ENCODE measurements at places on chromosomes 12 and 14.
A peak's percentile ranks its signal among the peaks of the same experiment; 100 is the strongest.

DNA sequence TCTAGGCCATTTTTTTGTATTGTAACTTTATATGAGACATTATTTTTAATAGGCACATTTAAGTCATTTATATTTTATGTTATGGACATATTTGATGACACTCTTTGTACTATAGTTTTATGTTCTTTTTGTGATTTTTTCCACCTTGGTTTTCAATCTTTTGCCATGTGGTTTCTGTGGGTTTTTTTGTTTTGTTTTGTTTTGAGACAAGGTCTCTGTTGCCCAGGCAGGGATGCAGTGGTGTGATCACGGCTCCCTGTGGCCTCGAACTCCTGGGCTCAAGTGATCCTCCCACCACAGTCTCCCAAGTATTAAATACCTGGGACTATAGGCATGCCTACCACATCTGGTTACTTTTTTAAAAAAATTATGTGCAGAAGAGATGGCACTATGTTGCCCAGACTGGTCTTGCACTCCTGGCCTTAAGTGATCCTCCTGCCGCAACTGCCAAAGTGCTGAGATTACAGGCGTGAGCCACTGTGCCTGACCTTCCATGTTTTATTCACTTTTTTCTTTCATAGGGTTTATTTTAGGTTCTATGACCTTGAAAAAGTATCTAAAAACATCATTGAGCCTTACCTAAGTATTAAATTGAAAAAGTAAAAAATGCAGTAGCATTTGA lies 16.3 kb downstream of the MSRB3 start:
- DNase-seq, result no peak

DNA sequence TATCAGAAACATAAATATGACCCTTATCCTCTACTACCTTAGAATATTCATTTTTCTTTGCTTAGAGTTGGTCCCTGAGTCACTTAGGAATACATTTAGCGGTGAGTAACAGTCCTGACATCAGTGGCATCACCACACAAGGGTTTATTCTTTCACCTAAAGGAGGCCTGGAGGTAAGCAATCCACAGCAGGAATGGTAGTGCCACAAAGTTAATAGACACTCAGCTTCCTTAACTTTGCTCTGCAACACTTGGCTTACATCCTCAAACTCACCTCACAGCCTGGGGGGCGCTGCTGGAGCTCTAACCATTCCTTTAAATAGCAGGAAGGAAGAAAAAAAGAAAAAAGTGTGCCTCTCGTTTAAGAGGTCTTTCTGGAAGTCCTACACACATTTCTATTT lies 29.1 kb downstream of the BBOF1 start:
- DNase-seq, result peak; percentile 58

GRCh38 chr14:93010522-93011140 lies 87.7 kb downstream of the CHGA start:
- DNase-seq, result no peak

DNA sequence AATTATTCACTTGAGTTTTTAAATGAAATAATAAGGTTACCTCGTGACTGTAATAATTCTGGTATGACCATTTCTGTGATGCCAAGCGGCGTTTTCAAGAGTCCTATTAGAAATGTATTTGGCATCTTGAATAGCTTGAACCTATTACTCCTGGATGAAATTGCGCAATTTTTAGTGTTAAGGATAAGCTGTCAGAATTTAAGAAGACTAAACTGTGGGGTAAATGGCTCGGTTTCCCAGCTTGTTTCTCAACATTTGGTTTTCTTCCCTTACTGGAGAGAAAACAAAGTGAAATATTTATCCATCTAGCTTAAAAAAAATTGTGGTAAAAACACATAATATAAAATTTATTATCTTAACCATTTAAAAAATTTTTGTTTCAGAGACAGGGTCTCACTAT lies 26.8 kb downstream of the PCNX1 start:
- DNase-seq, result no peak

GRCh38 chr14:77498120-77498979 lies at the start of gene ISM2:
Gene ISM2, minus strand, starts transcription at chr14:77498816. Its CDS starts 23 bp downstream, at chr14:77498793.
- peak; percentile 92 for DNase-seq

- DNase-seq, result no peak
Observed at GRCh38 chr14:89616852-89617341, 199.9 kb upstream of the FOXN3 start.

GRCh38 chr14:43789458-43789857 lies 717.6 kb downstream of the FSCB start:
- no peak for DNase-seq

DNA sequence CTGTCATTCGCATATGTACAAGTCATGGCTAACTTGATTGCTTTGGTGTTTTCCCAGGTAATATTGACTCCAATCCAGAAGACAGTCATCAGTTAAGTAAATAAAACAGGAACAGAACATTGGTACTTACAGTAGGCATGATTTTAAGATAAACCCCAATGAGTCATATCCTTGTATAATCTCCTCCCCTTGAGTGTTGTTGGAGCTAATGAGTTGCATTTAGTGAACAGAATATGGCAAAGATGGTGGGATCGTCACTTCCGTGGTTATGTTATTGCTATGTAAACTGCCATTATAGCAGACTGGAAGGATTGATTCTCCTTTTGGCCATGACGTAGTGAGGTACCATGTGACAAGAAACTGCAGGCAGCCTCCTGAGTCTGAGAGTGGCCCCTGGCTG lies 102.2 kb downstream of the TMX1 start:
- DNase-seq, result no peak

All from H7 (cell line).